RKO (cell line): ENCODE measurements at places on chromosomes 12 and 14.

DNA sequence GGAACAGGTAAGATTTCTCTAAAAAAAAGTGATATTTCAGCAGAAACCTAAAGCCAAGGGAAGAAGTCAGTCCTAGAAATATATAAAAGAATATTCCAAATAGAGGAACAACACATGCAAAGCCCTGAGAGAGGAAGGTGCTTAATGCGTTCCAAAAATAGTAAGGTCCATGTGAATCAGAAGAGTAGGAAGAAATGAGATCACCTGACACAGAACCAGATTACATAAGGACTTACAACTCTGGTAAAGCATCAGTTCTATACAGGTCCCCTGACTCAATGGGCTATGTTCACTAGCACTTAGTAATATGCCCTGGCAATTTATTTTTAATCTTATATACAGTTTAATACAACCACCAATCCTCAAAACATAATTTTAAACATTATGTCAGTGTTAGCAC is 30.0 kb downstream of the SENP1 start:
- no peak for DNase-seq

DNA sequence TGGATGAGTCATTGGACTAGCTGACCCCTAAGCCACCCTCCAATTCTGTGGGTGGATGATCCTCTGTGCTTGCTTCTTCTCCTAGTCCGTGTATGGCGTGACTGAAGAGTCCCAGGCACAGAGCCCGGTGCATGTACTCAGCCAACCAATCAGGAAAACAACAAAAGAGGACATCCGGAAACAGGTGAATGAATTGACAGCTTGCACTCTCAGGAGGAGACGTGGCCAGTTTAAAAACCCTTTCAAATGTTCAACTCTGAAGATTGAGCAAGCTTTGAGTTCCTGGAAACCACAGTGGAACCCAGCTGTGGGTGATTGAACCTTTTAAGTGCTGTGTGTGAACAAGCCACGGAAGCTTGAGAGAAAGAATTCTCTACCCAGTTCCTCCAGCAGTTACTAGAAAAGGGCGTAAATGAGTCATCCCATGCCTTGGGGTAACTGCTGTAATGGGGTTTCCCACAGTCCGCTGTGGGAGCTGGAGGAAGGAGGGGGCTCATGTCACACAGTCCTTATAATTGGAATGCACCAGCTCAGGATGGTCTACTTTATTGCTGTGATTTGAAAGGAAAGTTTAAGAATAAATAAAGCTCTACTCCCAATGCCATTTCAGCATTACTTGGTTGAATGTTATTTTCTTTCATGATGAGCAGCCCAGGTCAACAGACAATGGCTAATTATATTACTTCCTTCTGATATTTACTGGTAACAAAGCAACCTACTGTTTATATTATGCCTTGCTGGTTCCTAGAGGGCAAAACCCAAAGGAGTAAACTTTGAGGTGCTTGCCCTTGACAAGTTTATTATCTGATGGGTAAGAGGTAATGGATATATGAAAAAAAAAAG is 417.0 kb downstream of the DPF3 start:
- no peak for DNase-seq

- no peak for DNase-seq
These were observed 131.4 kb downstream of the NDUFA12 start for GRCh38 chr12:94872007-94872653.

- DNase-seq = no peak
These were observed 243.7 kb upstream of the FAR2 start for GRCh38 chr12:28905220-28905955.

DNA sequence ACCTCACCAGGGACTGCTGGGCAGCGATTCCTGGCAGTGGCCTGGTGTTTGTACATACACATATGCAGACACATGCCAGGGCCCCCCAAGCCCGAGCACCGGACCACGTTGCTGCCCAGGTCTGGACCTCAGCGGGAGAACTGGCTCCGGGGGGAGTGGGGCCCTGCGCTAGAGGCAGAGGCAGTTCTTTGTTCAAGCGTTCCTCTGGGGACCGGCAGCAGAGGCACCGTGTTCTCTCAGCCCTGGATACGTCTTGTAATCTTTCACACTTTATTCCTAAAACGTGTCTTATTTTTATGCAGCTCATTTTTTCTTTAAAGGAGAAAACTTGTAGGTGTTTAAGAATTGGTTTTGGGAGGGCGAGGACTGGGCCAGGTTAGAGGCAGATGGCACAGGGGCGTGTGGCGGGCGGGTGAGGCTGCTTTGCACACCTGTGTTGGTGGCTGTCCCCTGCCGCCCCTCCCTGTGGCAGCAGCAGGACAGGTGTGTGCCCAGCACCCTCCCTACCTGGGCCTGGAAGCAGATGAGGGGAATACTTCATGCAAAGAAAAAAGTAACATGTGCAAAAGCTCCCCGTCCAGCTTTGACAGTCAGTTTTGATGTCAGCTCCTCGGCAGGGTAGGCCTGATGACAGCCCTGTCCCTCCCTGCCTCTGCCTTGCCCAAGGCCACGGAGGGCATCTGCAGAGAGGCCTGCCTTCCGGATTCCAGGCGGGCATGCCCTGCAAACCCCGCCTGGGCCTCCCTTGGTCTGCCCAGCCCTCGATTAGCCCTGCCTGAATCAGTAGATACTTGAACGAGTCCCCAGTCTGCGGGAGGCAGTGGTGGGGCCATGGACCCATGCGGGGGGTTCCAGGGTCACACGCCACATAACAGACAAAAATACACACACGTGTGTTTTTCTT is 7.0 kb upstream of the PUS1 start:
- DNase-seq = no peak

- no peak for DNase-seq
These were observed 80.8 kb upstream of the RAP1B start for GRCh38 chr12:68529869-68530268.

DNA sequence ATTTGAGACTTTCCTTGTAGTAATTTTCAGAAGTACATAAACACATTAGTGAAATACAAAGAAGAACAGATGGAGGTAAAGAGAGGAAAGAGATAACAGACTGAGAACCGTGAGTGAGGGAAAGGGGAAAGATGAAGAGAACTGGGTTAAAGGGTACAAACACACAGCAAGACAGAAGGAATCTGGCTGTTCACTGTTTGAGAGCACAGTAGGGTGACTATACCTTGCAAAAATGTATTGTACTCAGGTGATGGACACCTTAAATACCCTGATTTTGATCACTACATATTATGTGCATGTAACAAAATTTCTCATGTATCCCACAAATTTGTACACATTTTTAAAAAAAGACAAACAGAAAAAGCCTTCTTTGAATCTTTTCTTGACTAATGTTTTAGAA is 2.7 kb upstream of the TRHDE start:
- no peak for DNase-seq

GRCh38 chr14:58426670-58427280 is 556 bp downstream of the TIMM9 start:
- peak; percentile 76 for DNase-seq

- DNase-seq = peak; percentile 73
These were observed 95.6 kb downstream of the GAS2L3 start for GRCh38 chr12:100668945-100669536.

DNA sequence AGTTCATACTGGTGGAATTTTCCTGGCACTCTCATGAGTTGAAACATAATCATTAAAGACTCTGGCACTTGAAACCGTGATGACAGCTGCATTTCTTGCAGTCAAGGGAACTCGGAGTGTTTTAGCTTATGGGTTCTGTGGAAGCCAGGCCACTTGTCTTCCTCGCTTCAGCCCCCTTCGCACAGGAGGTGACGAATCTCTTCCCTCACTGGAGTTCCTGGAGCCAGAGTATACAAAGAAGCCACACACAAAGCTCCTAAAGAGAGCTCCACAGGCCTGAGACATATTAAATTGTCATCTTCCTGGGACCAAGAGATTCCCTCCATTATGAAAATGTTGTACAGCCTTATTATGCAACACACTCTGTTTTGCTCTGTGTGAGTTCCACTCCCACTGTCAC is 964.1 kb downstream of the TMEM121 start:
- DNase-seq = no peak

GRCh38 chr12:56220611-56221231 is 1.0 kb downstream of the RNF41 start:
- peak; percentile 46 for DNase-seq

DNA sequence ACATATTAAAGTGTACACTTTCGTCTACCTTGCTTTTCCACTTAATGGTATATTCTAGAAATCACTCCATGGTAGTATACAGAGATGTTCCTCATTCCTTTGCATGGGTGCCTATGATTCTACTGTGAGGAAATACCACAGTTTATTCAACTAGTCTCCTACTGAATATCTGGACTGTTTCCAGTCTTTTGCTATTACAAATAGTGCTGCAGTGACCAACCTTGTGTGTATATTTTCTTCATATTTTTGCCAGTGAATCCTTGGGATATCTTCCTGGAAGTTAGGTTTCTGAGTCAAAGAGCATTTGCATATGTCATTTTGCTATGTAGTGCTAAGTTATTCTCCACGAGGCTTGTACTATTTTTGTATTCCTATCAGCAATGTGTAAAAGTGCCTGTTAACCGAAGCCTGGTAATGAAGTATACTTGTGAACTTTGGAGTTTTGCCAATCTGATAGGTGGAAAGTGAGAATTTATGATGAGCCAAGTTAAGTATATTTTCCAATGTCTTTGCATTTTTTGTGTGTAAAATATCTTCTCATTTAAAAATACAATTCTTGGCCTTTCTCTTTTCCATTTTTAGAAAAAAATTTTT is 31.3 kb upstream of the TMEM263 start:
- DNase-seq = no peak

DNA sequence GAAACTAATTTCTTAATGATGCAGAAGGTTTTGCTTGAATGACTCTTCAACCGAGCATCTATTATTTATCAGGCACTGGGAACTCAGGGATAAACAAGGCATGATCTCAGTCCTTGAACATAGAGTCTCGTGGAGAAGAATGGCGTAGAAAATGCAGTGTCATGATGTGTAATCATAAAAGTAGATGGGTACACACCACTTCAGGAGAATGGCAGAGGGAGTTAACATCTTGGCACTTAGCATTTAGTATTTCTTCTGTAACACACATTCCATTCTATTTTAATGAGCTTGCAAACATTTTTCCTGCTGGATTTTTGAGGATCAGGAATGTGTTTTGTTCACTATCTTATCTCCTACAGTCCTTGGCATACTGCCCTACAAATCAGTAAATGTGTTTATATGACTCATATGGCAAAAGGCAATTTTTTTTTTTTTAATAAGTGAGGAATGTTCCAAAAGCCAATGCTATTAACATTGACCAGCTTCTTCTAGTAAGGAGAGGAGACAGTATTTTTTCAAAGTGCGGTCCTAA is 3.8 kb downstream of the TXNRD1 start:
- peak; percentile 82 for DNase-seq

DNA sequence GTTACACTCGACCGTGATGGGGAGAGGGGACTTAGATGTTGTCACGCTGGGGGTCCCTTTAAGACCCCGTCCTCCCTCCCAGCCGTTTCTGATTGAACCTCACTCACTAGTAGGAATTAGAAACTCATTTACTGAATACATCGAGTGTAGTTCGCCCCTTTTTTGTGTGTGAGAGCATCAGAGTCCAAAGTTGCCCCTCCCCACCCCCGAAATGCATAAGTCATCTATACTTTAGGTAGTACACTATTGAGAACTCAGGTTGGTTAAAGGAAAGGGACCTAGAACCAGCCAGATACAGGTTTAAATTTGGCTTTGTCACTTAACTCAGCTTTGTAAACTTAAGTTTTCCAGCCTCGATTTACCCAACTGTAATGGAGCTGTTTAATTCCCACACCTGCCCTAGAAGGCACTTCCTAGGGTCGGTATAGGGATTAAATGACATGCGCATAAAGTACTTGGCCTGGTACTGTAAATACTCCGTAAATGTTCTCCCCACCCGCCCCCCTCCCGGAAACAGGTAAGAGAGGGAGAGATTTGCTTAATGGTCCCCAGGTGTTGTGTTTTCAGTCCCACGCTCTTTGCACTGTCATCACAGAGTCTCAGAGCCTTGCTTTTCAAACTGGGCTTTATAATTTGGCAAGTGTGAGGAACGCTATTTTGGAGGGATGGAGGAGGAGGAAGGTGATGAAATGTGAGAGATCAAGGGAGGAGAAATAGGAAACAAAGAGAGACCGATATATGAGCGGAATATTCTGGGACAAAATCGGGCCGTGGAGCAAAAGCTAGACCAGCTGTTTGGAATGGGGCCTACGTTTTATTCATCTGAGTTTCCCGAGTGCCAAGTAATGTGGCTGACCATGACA is 897 bp downstream of the SUDS3 start:
- peak; percentile 21 for DNase-seq

- no peak for DNase-seq
These were observed 6.1 kb downstream of the CD9 start for GRCh38 chr12:6206327-6206726.

- DNase-seq = peak; percentile 15
These were observed 1.9 kb downstream of the PLEKHG3 start for GRCh38 chr14:64706119-64706592.

DNA sequence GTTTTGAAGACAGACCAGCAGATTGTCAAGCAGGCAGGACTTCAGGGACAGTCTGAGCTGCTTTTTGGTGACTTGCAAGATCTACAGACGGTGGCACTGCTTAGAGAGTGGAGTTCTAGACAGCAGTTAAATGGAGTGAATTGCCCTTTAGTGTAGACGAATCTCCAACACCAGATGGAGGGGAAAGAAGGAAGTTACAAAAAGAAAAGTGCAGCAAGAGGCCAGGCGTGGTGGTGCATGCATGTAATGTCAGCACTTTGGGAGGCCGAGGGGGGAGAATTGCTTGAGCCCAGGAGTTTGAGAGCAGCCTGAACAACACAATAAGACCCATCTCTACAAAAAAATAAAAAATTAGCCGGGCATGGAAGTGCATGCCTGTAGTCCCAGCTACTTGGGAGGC is 8.4 kb upstream of the HHIPL1 start:
- DNase-seq = no peak

GRCh38 chr14:105323663-105324062 is 9.1 kb downstream of the PACS2 start:
- DNase-seq = no peak

DNA sequence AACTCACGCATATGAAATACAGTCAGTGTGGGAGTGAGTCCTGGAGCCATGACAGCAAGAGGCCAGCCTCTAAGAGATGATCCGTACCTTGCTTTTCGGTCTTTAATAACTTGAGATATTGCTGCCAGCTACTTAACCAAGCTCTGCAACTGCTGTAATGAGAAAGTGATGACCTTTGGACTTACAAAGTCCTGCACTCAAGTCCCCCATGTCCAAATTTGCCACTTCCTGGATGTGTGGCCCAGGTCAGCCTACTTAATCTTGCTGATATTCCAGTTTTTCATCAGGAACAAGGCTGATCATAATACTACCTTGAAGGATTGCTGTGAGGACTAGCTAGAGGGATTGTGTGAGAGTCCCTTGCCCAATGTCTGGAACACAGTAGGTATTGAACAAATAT is 33.8 kb upstream of the DUSP6 start:
- DNase-seq = no peak
